ENCODE measurements at places on chromosomes 2 and 18.

DNA sequence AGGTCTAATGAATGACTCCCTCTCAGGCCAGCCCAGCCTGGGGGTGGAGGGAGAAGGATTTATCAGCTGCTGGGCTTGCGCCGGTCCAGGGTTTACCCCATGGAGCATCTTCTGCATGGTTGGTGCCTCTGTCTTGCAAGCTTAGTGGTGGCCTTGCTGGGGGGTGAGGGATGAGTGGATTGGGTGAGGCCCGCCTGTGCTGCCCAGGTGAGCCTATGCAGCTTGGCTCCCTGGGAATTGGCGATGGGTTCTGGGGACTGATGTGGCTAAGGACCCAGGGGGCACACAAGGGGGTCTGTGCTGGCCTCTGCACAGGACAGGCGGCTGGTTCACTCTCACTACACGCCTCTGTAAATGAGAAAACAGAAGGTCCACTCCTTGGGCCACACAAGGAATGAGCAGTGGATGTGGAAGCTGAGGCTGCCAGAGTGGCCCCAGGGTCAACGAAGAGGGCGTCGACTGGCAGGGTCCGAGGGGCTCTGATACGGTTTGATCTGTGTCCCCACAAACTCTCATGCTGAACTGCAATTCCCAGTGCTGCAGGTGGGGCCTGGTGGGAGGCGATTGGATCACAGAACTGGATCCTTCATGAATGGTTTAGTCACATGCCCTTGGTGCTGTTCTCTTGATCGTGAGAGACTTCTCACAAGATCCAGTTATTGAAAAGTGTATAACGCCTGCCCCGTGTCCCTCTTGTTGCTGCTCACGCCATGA, 151.6 kb upstream of the HDAC4 start:
- DNase-seq = no peak

GRCh38 chr18:9771261-9771976, 63.3 kb downstream of the RAB31 start:
- DNase-seq = peak; percentile 86

GRCh38 chr18:72075040-72075439, 469.1 kb downstream of the CBLN2 start:
- DNase-seq = no peak

DNA sequence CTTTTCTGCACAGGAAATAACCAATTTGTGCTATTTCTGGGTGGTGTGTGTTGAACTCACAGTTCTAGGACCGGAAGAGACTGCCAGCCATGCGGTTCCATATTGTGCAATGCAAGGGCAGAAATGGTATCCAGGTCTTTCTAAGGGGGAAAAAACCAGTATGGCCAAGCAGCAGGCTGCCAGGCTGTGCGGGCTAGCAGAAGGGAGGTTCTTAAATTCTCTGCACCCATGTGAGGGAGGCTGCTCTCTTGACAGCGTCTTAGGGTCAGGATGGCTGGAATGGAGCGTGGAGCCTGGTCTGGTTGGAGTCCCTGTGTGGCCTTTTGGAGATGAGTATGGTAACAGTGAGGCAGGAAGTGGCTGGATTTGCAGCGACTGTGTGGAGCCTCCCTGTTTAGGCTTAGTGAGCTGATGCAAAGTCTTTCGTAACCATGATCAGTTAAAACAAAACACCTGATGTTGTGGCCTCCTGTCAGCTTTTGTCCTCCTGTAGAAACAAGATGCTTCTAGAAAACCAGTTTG, 52.6 kb downstream of the NCK2 start:
- DNase-seq = peak; percentile 90

- no peak for DNase-seq
Measured at GRCh38 chr2:215833531-215834162, 179.7 kb downstream of the MREG start.
